A673 (cell line): ENCODE measurements at places on chromosomes 6 and 20. TPM values are rescaled to one million over a fixed set of nuclear protein-coding genes. Genes with fewer than 3 reads are reported as not detected.
A peak's percentile ranks its signal among the peaks of the same experiment; 100 is the strongest.

The COL19A1 gene
- total RNA-seq, result 0.31 and 0.37 TPM in 2 replicates

The CALHM6 gene
- total RNA-seq, result not detected in 2 replicates

The CAP2 gene
- 18.4 and 20.8 TPM in 2 replicates for total RNA-seq

The ADGRG6 gene
- total RNA-seq, result 0.46 and 0.49 TPM in 2 replicates

The HSPA1L gene
- total RNA-seq, result 1.1 and 1.4 TPM in 2 replicates

The SLC24A3 gene
- total RNA-seq, result 46.0 and 47.8 TPM in 2 replicates

The GJA10 gene
- not detected in 2 replicates for total RNA-seq

GRCh38 chr6:22656706-22657351 lies 87.5 kb downstream of the HDGFL1 start:
- H3K27ac ChIP-seq, result no peak overlapping the region
- no peak overlapping the region for H3K4me3 ChIP-seq
- DNase-seq, result no peak
- no peaks in the 10 kb centered on the region for H3K36me3 ChIP-seq
- no peaks in the 10 kb centered on the region for H3K27me3 ChIP-seq

DNA sequence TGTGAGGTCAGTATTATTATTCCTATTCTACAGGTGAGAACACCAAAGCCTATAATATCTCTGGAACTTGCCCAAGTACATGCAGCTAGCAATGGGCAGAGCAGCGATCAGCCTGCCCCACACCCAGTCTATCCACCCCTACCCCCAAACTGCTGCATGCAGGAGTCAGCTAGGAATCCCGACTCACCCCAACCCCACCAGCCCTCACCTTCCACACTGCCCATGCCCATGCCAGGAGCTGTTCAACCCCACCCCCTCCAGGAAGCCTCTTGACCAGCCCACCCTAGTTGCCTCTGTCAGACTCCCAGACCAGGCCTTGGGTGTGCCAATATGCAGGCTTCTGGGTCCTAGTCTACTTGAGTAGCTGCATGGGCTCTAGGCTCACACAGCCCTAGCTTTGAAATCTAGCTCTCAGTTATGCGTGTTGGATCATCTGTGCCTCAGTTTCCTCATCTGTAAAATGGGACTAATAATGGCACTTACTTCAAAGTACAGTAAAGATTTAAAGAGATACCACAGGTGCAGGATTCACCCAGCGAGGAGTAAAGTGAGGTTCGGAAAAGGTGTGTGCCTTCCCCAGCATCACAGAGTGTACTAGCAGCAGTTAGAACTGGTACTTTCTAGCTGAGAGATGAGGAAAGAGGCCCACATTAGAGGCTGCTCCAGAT lies 173.2 kb downstream of the VEGFA start:
- peaks cover 13% of the 10 kb centered on the region for H3K4me1 ChIP-seq
- no peaks in the 10 kb centered on the region for H3K36me3 ChIP-seq
- no peaks in the 10 kb centered on the region for H3K27me3 ChIP-seq
- no peak overlapping the region for H3K27ac ChIP-seq
- no peak overlapping the region for H3K4me3 ChIP-seq

DNA sequence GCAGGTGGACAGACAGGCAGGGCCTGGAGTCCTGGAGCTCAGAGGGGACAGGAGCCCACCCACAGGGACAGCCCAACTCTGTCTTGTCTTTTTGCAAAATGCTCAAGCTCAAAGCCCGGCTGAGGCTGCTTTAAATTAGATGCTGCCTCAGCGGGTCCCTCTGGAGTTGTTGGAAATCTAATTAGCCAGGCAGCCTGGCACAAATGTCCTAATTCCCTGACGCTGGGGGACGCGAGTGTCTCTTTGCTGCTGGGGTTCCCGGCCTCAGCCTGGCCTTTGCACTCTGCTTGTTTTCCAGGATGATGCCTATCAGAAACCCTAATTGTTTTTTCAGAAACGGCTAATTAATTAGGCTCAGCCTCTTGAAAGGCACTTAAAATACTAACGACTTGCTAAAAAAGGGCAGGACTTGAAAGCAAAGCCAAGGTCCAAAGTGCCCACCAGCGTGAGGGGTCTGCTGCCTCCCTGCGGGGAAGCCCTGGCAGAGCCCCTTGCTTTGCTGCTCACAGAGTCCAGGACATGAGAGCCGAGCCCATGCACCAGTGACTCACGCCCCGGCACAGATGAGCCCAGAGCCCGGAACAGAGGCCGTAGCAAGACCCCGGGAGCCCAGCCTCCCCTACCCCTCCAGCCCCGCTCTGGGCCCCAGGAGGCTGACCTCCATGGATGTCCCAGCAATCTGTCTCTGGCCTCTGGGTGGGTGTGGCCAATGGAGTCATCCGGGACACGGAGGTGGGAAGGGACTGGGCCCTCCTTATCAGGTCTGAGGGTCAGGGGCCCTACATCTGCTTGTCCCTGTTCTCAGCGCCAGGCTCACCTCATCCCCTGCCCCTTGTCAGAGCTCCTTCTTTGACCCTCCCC lies 46.0 kb upstream of the BHLHE23 start:
- no peaks in the 10 kb centered on the region for H3K36me3 ChIP-seq
- no peak overlapping the region for H3K27ac ChIP-seq
- DNase-seq, result no peak
- H3K4me1 ChIP-seq, result no peaks in the 10 kb centered on the region
- no peak overlapping the region for H3K4me3 ChIP-seq

DNA sequence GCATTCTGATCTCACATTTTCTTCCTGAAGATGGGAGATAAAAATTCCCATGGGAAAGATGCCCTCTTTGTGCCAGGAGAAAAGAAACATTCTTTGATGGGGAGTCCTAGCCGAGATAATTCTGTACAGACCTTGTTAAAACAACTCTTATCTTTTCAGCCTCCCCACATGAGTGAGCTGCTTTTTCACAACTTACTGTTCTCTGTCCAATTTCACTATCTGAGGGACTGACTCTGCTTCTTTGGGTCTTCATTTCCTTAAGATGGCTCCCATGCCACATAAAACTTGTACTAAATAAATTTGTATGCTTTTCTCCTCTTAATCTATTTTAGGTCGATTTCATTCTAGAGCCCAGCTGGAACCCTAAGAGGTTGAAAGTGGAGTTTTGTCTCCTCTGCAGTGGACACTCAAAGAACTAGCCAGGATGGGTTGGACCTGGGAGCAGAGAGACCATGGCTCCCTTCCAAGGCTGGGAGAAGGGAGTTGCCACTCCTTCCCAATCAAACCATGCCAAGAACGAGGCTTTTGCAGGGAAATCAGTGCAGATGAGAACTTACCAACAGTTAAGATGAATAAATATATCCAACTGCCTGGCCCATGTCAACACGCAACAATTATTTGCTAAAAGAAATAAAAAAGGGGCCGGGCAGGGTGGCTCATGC lies 285.8 kb upstream of the SULF2 start:
- no peak overlapping the region for H3K4me3 ChIP-seq
- H3K27ac ChIP-seq, result no peak overlapping the region
- no peaks in the 10 kb centered on the region for H3K4me1 ChIP-seq
- peaks cover 14% of the 10 kb centered on the region for H3K27me3 ChIP-seq

DNA sequence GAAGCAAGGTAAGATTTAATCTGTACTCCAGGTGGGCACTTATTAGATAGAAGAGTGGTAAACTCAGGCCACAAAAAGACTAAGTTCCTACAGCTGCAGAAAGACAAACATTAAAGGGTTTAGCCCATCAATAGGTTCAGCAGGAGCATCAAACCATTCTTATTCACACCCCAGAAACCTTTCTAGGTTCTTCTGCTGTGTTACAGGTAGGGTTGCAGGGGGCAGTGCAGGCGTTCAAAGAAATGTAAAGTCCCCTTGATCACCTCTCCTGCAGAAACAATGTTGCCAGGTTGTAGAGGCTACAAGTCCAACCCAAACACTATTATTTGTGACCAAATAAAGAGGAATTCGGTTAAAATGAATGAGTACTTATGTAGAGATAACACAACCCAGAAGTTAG lies 31.8 kb downstream of the PHACTR1 start:
- no peaks in the 10 kb centered on the region for H3K36me3 ChIP-seq
- no peak overlapping the region for H3K4me3 ChIP-seq
- DNase-seq, result no peak
- H3K27me3 ChIP-seq, result peaks cover 78% of the 10 kb centered on the region
- H3K27ac ChIP-seq, result no peak overlapping the region

- no peaks in the 10 kb centered on the region for H3K36me3 ChIP-seq
- H3K27me3 ChIP-seq, result no peaks in the 10 kb centered on the region
- no peak overlapping the region for H3K4me3 ChIP-seq
- no peak overlapping the region for H3K27ac ChIP-seq
- H3K4me1 ChIP-seq, result no peaks in the 10 kb centered on the region
Observed at GRCh38 chr6:227074-227782, 65.1 kb upstream of the DUSP22 start.

DNA sequence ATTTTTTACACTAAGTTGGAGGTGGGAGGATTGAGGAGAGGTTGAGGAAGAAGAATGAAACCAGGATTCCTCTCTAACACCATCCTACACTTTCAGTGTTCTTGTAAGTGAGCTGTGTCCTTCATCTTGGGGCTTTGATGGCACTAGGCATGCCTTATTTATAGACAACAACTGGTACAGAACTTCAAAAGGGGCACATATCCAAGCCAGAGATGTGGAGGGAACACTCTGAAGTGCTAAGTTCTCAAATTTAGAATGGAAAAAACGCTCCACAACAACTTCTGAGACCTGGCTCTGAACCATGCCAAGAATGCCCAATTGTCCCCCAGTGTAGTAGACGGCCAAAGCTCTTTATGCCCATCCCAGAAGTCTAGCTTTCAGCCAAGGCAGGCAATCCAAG lies 16.2 kb upstream of the PKHD1 start:
- no peaks in the 10 kb centered on the region for H3K36me3 ChIP-seq
- no peak for DNase-seq
- H3K27me3 ChIP-seq, result no peaks in the 10 kb centered on the region
- no peak overlapping the region for H3K4me3 ChIP-seq
- peaks cover 34% of the 10 kb centered on the region for H3K4me1 ChIP-seq

GRCh38 chr6:25175196-25175595 lies 104.0 kb upstream of the CARMIL1 start:
- H3K27me3 ChIP-seq, result no peaks in the 10 kb centered on the region
- no peaks in the 10 kb centered on the region for H3K36me3 ChIP-seq
- no peak for DNase-seq
- no peak overlapping the region for H3K4me3 ChIP-seq
- no peak overlapping the region for H3K27ac ChIP-seq
- peaks cover 8% of the 10 kb centered on the region for H3K4me1 ChIP-seq

DNA sequence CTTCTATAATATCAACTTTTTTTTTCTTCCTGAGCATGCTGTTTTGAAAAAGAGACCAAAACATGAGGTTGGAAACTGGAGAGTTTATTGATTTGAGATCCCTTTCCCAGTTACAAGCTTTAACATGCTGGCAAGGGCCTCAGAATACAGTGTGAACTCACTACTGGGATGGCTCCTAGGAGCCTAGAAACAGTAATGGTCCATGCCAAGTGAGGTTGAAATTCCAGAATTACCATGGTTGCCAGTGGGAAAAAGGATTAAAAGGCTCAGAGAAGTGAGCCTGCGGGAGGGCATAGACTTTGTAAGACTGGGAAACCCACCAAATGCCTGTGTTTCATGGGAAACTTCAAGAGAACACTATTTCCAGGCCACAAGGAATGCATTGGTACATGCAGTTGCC lies 28.9 kb upstream of the SLC22A3 start:
- no peaks in the 10 kb centered on the region for H3K4me1 ChIP-seq
- no peaks in the 10 kb centered on the region for H3K36me3 ChIP-seq
- H3K27ac ChIP-seq, result no peak overlapping the region
- DNase-seq, result no peak
- H3K4me3 ChIP-seq, result no peak overlapping the region

DNA sequence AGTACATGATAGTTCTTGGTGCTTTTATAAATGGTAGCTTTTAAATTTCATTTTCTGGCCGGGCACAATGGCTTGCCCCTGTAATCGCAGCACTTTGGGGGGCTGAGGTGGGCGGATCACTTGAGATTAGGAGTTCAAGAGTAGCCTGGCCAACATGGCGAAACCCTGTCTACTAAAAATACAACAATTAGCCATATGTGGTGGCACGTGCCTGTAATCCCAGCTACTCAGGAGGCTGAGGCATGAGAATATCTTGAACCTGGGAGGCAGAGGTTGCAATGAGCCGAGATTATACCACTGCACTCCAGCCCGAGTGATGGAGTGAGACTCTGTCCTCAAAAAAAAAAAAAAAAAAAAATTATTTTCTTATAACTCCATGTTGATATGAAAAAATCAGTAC lies 36.0 kb downstream of the LRRN4 start:
- H3K4me3 ChIP-seq, result no peak overlapping the region
- H3K36me3 ChIP-seq, result peaks cover 30% of the 10 kb centered on the region
- DNase-seq, result no peak
- H3K27me3 ChIP-seq, result no peaks in the 10 kb centered on the region

- peak overlapping the region; percentile 21 for H3K27ac ChIP-seq
- no peaks in the 10 kb centered on the region for H3K27me3 ChIP-seq
- DNase-seq, result no peak
Observed at GRCh38 chr20:62885896-62886708, 24.5 kb upstream of the TCFL5 start.

DNA sequence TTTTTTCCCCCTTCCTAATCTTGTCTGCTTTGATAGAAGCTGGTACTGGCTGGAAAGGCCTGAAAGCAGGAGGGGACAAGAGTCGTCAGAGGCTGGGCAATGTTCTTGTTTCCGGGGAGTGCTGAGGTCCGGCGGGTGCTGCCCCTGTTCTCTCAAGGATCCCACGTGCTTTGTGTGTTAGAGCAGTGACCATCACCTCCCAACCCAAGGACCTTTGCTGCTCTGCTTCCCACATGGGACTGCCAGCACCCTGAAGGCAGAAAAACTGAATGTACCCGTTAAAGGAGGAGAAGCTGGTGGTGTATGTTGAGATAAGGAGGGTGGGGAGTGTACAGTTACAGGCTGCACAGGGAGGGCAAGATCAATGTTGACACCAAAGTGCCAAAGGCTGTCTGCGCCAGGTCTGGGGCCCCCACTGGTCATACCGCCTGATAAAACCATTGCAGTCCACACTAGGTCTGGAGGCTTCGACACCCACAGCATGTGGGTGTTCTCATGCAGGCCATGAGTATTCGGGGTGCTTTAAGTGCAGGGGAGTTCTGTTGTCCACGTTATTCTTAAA lies 15.0 kb downstream of the C20orf173 start:
- H3K27me3 ChIP-seq, result no peaks in the 10 kb centered on the region
- H3K36me3 ChIP-seq, result peaks cover 26% of the 10 kb centered on the region
- no peak for DNase-seq
- H3K27ac ChIP-seq, result no peak overlapping the region

GRCh38 chr20:63903796-63904561 lies 9.1 kb downstream of the DNAJC5 start:
- H3K27ac ChIP-seq, result no peak overlapping the region
- no peak overlapping the region for H3K4me3 ChIP-seq
- H3K36me3 ChIP-seq, result no peaks in the 10 kb centered on the region
- DNase-seq, result no peak
- no peaks in the 10 kb centered on the region for H3K4me1 ChIP-seq
- no peaks in the 10 kb centered on the region for H3K27me3 ChIP-seq

DNA sequence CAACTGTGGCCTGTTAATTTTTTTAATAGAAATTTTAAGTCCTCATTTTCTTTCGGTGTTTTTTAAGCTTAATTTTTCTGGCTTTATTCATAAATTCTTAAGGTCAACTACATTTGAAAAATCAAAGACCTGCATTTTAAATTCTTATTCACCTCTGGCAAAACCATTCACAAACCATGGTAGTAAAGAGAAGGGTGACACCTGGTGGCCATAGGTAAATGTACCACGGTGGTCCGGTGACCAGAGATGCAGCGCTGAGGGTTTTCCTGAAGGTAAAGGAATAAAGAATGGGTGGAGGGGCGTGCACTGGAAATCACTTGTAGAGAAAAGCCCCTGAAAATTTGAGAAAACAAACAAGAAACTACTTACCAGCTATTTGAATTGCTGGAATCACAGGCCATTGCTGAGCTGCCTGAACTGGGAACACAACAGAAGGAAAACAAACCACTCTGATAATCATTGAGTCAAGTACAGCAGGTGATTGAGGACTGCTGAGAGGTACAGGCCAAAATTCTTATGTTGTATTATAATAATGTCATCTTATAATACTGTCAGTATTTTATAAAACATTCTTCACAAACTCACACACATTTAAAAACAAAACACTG lies 10.1 kb downstream of the HFE start:
- H3K4me3 ChIP-seq, result no peak overlapping the region
- DNase-seq, result peak; percentile 80
- H3K4me1 ChIP-seq, result peaks cover under 1% of the 10 kb centered on the region
- no peak overlapping the region for H3K27ac ChIP-seq
- H3K36me3 ChIP-seq, result no peaks in the 10 kb centered on the region
